ENCODE measurements at places on chromosomes 5 and 9.

- DNase-seq, result no peak
Measured at GRCh38 chr9:110538647-110539041, 40.9 kb downstream of the SVEP1 start.

DNA sequence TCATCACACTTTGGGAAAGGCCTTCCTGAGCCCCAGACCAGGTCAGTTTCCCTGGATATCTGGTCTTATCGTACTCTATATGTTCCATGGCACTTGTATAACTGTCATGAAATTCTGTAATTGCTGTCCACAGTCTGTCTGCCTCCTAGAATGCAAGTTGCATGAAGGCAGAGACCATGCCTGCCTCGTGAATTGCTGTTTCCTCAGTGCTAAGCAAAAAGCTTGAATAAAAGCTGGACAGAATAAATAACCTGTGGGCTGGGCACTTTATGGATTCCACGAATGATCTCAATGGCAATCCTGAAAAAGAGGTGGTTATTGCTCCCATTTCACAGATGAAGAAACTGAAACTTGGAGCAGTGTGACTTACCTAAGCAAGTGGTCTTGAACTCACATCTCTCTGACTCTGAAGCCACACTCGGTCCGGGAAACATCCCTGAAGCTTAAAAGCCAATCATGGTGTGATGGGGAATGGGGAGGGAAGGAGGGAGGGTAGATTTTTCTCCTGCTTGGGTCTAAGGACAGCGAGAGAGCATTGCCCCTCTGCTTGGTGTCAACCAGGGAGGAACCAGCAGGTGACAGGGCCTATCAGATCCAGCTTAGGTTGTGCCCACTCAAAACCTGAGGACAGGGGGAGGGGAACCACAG, 13.2 kb upstream of the LHX2 start:
- DNase-seq, result no peak

- DNase-seq, result peak; percentile 11
Measured at GRCh38 chr9:38022995-38023394, 46.0 kb downstream of the SHB start.

- no peak for DNase-seq
Measured at GRCh38 chr9:72300873-72301272, 64.1 kb downstream of the ZFAND5 start.

DNA sequence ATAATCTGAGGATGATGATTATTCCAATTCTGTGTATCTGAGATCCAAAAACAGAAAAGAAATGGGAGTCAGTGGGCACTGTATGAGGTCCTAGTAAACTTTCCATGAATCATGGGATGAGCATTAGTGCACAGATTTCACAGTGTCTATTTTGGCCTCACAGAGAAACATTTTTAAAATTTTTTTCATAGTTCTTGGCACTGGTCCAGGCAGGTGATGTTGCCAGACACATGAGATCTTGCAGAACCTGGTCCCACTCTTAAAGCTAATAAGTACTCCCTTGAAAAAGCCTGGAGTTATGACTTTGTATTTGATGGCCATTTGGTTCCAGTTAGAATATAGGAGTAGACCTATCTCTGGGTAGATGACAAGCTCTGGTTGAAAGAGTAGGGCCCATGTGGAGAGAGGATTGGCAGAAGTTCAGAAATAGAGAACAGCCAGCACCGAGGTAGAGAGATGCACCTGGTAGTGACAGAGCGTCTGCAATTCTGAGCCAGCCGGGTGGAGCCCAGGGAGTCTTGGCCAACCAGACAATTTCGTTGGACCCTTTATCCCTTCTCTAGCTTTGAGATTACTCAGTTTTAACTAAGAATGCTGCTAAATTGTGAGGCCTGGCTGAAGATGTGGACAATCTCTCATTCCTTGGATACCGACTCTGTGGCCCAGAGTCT, 6.3 kb upstream of the TNFSF15 start:
- no peak for DNase-seq

DNA sequence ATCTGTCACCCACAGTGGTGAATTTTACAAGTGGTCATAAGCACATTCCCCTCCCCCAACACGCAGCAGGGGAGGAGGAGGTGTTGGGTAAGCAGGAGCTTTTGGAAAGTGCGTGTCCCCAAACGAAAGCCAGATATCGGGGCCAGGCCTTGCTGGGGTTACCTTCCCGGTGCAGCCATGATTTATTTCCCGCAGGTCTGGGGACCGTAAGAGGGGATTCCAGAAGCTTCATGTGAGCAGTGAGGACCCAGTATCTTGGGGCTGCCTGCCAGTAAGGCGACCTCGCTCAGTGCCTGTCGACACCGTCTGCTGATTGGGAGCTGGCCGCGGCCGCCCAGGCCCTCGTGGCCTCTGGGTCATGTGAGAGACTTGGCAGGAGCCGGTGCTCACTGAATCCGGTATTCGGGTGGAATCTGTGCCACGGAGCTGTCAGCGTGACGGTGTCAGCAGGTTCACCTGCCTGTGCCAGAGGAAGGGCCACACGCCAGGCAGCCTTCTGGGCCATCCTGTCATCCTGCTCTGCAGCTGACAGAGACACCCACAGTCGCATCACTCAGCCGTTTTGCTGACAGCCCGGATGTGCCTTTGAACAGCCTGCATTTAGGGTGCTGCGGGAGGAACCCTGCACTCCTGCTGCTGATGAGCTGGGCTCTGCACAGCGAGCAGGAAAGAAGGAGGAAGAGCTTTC, 37.3 kb downstream of the SEC61B start:
- peak; percentile 26 for DNase-seq

DNA sequence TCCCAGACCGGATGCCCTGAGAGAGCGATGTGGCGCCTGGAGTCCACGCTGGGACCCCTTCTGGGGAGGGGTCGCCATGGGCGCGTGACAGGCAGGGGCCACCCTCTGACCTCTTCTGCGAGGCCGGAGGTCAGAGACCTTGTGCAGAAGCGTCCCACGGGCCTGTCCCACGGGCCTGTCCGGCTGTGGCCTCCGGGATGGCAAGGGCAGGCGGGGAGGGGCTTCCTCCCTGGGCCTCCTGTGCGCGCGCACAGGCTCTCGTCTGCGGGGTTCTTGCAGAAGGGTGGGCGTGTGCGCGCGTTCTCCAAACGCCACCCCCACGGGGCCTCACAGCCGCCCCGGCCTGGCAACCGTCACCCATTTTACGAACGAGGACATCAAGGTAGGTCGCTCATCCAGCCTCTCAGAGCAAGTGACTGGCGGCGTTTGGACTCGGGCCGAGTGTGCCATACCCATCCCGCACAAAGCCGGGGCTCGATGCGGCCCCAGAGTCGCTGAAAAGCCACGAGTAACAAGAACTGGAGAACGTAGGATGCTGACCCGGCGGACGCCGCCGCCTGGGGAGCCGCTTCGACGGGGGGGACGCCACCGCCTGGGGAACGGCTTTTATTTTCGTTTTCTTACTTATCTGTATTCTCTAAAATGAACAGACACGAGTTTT, 897 bp downstream of the AHRR start:
- DNase-seq, result no peak

GRCh38 chr9:109471475-109472393, 26.4 kb downstream of the PTPN3 start:
- DNase-seq, result no peak

- DNase-seq, result no peak
Measured at GRCh38 chr9:31774571-31774970, 609.9 kb upstream of the ACO1 start.

DNA sequence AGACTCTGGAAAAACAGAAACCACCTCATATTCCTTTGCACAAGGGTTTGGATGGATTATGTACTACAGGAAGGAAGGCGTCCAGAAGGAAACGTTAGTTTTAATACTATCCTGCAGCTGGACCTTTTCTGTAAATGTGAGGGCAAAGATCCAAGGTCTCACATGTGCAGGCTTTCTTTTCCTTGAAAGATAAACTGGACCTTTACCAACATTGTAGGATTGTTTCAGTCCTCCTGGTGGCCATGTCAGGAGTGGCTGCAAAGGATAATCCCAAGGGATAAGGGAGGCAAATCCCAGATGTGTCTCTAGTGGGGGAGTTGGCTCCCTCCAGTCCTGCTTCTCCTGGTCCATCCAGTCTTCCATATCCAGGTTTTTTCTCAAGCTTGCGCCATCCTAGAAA, 397.5 kb downstream of the HTR1A start:
- DNase-seq, result no peak

DNA sequence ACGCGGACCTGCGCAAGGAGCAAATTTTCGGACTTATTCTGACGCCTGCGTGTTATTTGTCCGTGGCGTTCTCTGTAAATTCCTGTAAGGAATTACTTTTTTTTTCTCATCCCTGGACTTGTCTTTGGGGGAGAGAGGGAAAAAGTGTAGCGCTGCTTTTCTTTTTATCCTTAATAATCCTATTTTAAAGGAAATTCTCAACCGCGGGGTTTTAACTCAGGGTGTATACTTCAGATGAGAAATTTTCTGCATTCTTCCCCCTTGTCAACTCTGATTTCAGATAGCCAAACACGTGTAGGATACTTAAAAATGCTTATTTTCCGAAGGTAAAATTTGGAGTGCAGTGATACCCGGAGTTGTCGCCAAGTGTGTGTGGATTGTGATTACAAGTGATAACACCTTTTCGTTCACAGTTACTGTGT, 853 bp downstream of the DCP2 start:
- DNase-seq, result no peak

DNA sequence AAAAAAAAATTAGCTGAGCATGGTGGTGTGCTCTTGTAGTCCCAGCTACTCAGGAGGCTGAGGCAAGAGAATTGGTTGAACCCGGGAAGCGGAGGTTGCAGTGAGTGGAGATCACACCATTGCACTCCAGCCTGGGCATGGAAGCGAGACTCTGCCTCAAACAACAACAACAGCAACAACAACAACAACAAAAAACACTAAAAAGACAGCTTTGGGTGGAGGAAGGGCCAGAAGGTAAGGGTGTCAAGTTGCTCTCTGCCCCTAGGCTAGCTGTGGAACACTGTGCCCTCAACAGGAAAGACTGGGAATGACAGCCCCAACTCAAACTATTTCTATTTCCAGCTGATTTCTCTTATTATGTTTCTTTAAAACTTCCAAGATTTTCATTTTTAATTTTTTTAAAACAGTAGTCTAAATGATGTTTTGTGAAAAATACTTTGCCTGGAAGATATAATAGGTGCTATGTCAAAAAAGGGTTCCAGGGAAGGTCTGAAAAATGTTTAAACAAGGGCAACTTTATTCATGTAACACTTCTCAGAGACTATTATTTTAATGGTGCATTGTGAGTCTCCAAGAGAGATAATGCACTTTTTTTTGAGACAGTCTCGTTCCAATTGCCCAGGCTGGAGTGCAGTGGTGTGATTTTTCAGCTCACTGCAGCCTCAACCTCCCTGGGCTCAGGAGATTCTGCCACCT, 29.9 kb downstream of the CLINT1 start:
- no peak for DNase-seq

DNA sequence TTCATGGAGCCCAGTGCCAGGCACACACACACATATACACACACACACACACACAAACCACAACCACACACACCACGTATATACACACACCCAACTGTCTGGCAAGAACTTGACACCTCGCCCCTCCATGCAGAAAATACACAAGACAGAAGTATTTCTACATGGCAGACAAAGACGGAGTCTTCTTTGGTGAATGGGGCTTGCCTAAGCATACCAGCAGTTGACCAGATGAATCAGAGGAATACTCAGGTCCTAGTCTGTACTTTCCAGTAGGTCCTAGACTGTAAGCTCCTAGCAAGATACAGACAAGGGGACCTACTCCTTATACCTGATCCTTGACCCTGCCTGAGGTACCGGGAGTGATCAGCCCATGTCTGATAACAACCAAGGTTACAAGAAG, 60.1 kb downstream of the SIL1 start:
- DNase-seq, result no peak

DNA sequence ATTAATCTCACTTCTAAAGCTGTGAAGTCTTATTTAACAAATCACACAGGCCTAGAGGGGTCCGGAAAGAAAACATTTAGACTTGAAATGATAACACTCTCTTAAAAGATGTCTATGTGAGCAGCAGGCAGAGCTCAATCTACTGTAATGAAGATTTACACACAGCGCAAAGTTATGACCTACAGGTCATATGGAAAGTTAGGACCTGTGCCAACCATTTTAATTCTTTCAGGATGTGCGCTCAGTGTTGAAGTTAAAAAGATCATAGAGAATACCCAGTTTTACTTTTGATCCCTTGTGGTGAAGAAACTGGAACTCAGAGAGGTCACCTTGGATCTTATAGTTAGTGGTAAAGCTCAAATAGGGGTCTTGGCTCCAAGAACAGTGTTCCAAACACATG, 3.1 kb upstream of the CREBRF start:
- no peak for DNase-seq

DNA sequence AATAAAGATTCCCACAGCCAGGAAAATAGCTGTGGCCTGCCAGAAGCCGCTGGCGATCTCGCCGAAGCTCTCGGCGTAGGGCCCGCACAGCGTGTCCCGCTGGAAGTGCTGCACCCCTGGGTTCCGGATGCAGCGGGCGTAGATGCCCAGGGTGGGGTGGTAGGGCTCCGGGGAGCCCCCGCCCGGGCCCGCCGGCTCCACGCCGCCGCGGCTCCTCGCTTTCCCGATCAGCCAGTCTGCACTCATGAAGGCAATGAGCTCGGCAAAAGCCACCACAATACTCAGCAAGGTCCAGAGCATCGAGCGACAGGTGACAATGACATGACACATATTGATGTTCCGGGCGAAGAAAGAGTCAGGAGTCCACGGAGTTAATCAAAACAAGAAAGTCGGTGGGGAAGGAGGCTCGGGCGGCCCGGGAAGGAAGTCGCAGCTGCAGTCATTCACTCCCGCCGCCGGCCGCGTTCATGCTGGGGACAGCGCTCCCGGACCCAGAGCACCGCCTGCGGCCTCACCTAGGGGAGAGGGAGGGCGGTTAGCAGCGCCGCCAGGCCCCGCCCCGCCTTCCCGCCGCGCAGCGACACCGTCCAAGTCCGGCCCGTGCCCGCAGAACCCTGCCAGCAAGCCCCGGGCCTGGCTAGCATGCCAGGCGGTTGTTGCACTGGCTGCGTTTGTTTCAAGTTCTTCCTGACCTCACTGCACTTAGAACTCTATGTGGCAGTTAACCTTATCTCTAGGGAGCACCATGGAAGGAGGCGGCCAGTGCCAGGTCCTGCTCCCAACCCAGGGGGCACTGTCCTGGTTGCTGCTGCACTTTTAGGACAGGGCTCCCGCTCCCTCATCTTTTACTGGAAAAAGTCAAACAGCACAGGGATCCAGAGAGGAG, 138.4 kb downstream of the LHFPL2 start:
- peak; percentile 48 for DNase-seq

DNA sequence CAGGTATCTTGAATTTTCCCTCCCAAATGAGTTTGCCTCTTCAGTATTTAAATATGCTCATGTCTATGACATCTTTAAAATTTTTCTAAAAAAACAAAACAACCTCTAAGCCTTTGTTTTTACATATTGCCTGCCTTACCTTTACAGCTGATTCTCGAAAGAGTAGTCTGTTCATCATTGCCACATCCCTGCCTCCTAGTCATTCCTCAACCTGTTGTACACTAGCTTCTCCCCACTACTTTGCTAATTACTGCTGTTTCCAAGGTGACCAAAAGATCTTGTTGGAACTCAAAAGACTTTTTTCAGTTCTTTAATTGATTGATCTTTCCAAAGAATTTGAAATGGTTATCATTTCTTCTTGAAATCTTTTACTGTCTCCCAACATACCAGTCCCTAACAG, 1.9 kb upstream of the NADK2 start:
- DNase-seq, result no peak

GRCh38 chr9:92097997-92098482, 17.2 kb downstream of the SPTLC1 start:
- peak; percentile 79 for DNase-seq

- no peak for DNase-seq
Measured at GRCh38 chr5:109939116-109939682, 249.5 kb downstream of the MAN2A1 start.

Data from hypothalamus (tissue), 51 donors.